ENCODE measurements at places on chromosomes 5 and 9.
A peak's percentile ranks its signal among the peaks of the same experiment; 100 is the strongest.

DNA sequence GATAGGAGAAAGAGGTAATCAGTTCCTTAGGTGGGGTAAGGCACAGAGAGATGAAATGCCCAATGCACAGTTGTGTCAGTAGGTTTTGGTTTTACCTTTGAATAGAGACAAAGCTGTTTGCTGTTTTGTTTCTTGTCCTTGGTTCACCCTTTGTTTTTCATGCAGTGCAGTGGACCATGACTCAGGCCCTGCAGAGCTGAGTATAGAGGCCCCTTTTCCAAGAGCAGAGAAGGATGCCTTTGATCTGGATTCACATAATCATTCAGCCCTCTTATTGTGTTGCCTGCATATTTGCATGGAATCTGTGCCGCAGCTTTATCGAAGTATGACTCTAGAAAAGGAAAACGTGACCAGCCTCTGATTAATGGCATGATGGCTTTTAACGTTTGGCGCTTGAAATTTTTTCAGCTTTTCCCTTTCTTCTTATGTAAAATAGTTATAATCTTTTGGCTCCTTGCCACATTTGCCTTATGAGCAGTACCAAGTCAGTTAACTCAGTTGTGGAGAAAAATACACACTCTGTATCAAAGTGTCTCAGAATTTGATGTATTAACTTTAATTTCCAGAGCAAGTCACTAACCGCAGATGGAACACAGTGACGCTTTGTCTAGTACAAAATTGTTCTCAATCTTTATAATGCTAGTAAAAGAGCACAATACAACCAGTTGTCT is 197.6 kb downstream of the KDM4C start:
- DNase-seq: peak; percentile 91

GRCh38 chr5:124650147-124650561 is 96.3 kb downstream of the ZNF608 start:
- DNase-seq: no peak

DNA sequence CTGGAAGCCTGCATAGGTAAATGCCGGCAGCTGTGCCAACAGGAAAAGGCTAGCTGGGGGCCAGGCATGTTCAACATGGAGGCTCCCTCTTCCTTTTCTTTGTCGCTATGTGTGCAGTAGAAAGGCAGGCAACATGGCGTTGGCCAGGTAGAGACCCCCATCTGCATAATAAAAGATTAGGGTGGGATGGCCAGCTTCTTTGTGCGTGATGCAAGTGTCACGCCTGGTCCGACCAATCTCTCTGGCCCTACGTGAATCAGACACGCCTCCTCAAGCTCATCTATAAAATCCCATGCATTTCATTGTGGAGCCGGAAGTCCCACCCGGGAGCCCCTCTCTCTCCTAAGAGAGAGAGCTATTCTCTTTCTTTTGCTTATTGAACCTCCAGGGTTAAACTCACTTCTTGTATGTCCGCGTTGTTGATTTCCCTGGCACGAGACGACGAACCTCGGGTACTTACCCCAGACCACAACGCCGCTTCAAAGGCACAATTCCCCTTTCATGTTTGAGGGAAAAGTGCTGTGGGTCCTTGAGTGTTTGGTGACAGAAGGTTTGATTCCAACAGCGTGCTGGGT is 25.0 kb upstream of the C5orf47 start:
- DNase-seq: peak; percentile 98

DNA sequence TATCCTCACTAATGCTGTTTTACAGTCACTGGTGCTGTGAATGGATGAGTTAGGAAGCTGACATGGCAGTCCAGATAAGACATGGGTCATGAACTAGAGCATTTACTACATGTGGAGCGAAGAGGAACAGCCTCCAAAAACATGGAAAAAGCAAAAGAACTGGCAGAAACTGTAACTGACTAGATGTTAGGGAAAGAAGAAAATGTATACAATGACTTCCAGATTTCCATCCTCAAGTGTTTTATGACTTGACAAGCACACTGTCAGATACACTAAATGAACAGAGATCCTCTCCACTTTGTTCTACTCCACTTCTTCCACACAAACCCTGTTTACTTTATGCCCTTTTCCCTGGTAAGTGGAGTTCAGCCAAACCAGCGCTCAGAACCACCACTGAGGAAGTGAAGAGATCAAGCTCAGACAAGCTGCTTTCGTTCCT is 11.5 kb downstream of the HMGCS1 start:
- DNase-seq: no peak

DNA sequence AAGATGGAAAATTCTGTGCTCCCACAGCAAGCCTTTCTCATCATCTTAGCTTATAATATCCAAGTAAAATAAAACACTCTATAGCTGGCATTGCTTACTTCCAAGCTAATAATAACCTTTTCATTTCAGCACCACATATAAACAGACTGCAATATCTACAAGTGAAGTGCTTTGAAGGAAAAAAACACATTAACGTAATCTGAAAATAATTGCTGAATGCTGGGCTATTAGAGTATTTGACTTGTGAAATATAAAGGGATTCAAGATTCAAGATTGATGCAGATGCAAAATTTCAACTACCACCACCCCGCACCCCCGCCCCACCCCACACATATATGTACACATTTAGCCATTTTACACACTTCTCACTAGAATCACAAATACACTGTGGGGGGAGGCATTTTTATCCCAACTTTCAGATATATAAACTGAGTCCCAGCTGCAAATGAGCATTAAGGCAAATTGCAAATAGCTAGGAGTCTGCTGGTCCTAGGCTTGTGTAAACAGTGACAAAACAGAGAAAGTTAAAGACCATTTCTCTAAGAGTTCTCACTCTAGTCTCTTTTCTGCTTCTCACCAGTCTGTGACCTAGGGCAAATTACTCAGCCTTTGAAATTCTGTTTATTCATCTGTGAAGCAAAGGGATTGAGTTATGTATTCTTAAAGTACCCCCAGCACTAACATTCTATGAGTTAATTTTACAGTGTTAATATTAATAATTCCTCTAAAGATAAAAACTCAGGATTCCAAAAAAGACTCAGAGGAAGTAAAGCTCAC is 489.4 kb downstream of the PRELID2 start:
- DNase-seq: no peak

- DNase-seq: no peak
Measured at GRCh38 chr9:108536836-108537601, 318.8 kb downstream of the ACTL7B start.

DNA sequence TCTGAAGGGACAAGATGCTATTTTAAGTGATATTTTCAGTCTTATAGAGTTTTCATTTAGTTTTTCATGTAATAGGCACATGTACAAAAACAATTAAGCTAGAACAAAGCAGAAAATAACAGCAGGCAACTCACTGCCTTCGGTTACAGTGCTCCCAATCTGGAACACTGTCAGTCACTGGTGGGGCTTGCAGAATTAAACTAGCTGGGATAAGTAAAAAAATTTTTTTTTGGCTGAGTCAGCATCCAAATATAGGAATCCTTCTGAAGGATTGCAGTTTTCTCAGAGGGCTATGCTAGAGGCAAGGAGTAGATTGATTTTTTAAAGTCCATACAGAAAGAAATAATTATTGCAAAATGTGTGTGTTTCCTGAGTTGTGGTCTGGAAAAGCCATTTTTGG is 250.2 kb upstream of the RFX3 start:
- no peak for DNase-seq

- no peak for DNase-seq
Measured at GRCh38 chr5:98398465-98398864, 375.0 kb upstream of the RGMB start.

DNA sequence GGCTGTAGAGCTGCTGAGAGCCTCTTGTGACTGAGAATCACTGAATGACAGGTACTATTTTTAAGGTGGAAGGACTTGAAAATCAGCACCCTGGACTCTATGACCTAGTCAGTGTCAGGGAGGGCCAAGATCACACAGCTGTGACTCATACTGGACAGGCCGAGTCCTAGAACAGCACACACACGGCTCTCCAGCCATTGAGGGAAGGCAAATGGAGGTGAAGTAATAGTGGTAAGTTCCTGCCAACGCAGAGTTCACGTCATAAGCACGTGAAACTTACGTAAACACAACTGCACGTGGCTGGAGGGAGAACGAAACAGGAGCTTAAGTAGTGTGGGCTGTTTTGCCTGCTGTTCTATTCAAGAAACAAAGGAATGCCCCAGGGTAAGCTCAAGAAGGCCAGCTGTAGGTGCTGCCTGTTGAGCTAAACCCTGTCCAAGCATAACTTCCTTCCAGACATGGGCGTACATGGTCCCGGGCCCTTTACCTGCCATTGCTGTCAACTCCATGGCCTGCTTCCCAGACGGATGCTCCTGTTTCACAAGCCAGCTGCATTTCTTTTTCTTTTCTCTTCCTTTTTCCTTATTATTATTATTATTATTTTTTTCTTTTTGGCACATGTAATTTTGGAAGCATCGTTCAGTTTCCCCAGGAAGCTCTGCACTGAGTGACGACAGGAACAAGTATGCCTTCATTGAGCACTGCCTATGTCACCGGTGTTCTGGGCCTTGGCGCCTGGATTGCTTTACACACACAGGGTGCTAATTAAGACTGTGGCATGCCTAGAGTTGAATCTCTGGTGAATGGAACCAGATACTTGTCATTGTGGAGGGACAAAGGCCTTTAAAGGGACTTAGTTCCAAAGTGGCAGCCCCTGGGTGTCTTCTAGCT is 10.2 kb upstream of the LCP2 start:
- DNase-seq: no peak

- DNase-seq: no peak
Measured at GRCh38 chr5:124630767-124631704, 115.4 kb downstream of the ZNF608 start.

DNA sequence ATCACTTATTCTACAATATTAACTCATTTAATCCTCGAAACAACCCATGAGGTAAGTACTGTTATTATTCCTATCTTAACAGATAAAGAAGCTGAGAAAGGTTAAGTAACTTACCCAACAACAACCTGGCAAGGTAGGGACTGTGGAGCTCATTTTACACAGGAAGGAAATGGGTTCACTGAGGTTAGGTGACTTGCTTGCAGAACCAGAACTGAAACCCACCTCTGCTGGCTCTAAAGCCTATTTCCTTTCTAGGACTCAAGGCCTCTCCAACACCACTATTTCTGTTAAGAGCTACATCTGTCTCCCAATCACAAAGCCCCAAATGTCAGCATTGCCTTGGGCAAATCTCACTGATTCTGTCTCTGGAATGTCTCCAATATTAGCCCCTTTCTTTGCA is 38.9 kb upstream of the IFNK start:
- DNase-seq: no peak

DNA sequence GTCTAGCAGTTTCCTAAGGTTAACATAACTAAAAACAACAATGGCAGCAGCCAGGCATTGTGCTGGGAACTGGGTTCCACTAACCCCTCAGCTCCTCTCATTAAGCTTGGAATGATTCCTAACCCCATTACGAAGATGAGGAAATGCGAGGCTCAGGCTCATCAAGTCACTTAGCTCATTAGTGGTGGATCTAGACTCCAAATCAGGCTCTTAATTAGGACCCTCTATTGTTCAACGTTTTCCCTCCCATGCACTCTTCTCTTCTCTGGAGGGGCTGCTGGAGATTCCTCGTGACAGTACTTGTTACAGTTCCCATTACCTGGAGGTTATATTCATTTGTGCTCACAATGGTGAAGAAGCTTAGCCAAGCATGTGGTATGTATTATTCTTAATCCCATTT is 6.5 kb downstream of the TAS2R1 start:
- DNase-seq: no peak

DNA sequence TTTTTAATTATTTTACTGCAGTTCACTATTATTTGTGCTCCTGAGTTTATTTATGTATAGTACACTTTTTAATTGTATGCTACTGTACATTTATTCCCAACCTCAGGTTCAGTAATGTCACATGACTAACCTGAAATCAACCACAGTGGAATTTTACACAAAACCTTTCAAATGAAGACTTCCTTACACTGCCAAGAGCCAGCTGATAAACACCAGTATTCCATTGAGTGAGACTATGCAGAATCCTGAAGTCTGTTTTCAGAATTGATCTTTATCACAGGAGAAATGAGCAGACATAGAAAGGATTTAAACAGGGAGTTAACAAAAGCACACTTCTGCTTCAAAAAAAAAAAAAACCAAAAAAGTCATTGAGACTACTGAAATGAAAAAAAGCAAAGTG is 219.5 kb downstream of the PRR16 start:
- DNase-seq: no peak

GRCh38 chr9:101650142-101650541 is 55.4 kb upstream of the PPP3R2 start:
- no peak for DNase-seq

DNA sequence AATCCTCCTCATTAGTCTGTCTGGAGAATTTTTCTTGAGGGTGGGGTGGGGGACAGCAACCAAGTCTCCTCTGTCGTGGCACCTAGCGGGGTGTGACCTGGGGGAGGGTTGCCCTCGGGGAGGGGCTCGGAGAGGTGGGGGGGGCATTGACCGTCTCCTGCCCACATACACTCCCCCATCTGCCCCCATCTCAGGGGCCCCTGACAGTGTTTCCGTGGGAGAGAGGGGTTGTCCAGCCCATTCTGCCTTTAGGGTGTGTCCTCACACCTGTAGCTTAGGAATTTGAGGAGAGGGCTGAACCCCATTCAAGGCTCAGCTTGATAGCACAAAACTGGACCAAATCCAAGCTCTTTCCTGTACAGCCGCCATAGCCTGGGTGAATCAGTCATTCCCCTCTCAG is 5.9 kb upstream of the CXXC5 start:
- DNase-seq: no peak

GRCh38 chr5:58793888-58794657 is 211.2 kb downstream of the RAB3C start:
- DNase-seq: no peak

DNA sequence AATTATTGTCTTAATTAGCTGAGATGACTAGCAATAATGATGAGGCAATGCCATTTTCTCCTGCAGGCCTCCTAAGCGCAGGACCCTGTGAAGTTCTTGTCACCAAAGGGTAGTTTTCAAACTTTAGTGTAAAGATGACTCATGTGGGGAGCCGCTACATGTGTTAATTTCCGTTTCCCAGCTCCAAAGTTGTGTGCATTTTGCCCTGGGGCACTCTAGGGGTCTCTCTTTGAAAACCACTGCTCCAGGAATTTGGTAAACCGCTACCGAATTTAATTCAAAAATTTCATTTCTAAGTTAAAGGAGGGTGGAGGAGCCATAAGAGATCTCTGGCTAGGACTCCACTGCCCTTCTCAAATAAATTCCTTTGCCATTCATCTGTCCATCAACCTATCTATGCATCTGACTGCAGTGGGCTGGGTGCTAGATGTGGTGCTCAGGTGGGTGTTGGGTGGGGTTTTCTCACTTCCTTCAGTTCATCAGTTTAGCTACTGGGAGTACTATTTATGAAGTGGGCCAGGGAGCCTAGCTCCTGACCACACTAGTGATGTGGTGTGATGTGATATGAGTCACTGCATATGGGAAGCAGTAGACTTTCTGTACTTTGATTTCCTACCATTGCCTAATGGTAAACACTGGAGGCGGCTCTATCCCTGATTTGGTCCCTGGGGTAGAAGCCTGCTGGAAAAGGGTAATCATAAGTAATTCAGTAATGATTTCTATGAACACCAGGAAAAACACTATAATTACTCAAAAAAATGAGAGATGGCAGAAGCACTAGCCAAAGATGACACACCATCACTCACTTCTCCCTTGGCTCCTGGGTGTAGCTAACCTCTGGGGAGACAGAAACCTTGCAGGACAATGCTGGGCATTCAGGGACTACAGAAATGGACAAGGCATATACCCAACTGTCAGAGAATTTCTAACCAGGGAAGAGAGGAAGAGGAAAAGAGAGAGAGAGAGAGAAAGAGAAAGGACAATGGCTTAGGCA is 4.0 kb upstream of the ZSWIM6 start:
- DNase-seq: peak; percentile 93

All from SW480 (cell line).